ENCODE measurements at places on chromosomes 5 and 9. TPM values are rescaled to one million over a fixed set of nuclear protein-coding genes. Genes with fewer than 3 reads are reported as not detected.

The DAB2IP gene
- total RNA-seq = 22.5 TPM

The STK32A gene
- 2.0 TPM for total RNA-seq

The CAPSL gene
- total RNA-seq = 1.5 TPM

The FAM151B gene
- 0.26 TPM for total RNA-seq

The TLX3 gene
- total RNA-seq = not detected

The FGF1 gene
- total RNA-seq = not detected

The PCSK5 gene
- total RNA-seq = 24.3 TPM
